Femur (tissue), 1 donor: ENCODE measurements at places on chromosomes 4 and X.

GRCh38 chrX:48689208-48689920, 5.8 kb downstream of the WAS start:
- DNase-seq: no peak

DNA sequence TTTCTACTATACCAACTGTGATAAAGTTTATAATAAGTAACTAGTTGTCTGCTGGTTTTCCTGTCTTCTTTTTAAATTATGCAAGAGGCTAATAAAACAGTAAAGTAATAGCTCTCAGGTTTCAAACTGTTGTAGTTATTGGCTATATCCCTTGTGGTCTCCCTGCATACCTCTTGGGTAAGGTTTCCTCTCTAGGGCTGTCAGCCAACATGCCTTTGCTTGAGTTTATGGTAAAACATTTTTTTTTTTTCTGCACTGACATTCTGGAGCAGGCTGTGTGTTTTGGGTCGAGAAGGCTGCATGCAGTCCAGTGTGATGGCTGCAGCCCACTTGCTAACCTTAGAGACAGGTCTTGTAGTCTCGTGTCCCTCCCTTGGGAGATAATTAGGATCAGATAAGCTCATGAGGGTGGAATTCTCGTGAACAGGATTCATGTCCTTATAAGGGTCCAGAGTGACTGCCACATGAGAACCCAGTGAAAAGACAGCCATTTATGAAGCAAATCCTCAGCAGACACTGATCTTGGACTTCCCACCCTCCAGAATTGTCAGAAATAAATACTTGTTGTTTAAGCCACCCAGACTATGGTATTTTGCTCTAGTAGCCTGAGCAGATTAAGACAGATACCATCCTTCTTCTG, 831.2 kb downstream of the CCSER1 start:
- no peak for DNase-seq

DNA sequence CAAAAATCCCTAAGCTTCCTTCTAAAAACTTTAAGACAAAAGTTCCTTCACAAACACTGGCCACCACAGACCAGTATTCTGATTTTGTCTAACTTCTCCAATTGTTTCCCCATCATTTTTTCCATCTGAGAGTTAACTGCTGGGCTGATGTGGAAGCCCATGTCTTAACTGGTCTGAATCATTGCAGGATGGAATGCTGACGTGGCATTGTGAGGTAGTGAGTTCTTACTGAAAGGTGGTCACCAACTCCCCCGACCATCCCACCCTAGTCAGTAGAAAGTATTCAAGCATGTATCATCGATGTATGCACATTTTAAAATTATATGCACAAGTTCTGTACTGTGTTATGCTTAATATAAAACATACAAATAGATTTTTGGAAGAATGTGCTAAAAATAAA, 99.1 kb upstream of the SMIM10 start:
- no peak for DNase-seq

- no peak for DNase-seq
Measured at GRCh38 chr4:1573830-1574459, 110.2 kb downstream of the FAM53A start.

DNA sequence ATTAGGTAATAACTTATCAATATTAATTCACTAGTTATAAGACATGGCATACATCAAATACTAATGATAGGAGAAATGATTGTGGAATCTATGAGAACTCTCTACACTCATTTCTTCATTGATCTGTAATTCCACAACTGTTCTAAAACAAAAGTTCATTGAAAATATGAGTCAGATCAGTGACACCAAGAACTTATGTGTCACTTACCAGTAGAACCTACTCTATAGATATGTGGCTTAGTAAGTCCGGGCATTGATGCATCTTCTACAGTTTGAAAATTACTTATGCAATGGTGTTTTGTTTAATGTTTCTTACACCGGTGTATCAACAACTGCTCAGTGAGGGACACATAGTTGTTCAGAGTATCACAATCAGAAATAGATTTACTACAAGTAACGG, 520.3 kb downstream of the ARAP2 start:
- no peak for DNase-seq

DNA sequence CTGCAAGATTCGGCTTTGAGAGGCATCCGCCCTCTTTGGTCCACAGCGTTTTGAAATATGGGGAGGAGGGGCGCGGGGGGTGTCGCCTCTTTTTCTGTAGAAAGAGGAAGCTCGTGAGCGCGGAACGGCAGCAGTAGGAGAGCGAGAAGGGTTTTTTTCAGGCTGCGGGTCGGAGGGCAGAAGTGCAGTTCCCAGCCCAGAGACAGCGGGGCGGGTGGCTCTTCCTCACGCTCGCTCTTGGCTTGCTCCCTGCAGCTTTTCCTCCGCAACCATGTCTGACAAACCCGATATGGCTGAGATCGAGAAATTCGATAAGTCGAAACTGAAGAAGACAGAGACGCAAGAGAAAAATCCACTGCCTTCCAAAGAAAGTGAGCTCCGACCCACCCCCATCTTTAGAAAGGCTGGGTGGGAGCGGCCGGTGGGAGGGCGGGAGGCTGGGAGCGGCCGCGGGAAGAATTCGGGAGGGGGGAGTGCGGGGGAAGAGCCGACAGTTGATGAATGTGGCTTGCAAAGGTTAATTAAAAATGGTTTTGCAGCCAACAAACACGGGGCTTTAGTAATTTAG, 1.2 kb downstream of the TMSB4X start:
- peak; percentile 72 for DNase-seq

DNA sequence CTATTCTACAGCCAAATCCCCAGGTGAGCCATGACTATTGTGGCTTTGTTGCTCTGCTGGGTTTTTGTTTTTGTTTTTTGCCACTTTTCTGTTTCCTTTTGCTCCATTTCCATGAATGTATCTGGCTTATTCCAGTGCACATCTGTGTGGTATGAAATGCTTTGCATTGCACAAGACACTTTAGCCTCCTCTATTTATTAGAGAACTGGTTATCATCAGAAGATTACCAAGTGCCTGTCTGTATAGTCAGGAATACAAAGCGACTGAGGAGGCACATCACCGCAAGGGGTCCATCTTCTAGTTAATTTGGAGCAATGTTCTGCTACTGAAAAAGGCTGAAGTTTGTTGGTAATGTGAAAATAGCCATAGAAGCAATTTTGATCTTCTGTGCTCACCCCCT, 120.8 kb downstream of the DCLK2 start:
- no peak for DNase-seq

- DNase-seq: no peak
Measured at GRCh38 chrX:109537324-109537665, 651 bp downstream of the NXT2 start.

GRCh38 chr4:57083090-57083489, 27.1 kb downstream of the IGFBP7 start:
- no peak for DNase-seq

- peak; percentile 78 for DNase-seq
Measured at GRCh38 chr4:153538487-153539357, 72.6 kb downstream of the TMEM131L start.

GRCh38 chr4:62402088-62402806, 1202.1 kb downstream of the ADGRL3 start:
- no peak for DNase-seq

DNA sequence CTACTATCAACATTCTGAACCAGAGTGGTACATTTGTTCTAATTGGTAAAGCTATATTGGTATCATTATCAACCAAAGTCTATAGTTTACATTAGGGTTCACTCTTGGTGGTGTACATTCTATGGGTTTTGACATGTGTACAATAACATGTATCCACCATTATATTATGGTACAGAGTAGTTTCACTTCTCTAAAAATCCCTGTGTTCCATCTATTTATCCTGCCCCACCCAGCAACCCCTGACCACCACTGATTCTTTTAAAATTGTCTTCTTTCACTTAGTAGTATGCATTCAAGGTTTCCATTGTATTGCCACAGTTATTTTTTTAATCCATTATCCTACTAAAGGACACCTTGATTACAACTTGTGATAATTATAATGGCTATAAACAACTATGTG, 15.3 kb upstream of the TMPRSS11D start:
- no peak for DNase-seq

- no peak for DNase-seq
Measured at GRCh38 chr4:141391293-141391692, 170.6 kb downstream of the ZNF330 start.

- DNase-seq: no peak
Measured at GRCh38 chrX:19647731-19648588, 132.7 kb upstream of the MAP3K15 start.

- no peak for DNase-seq
Measured at GRCh38 chrX:13404364-13404763, 84.5 kb upstream of the ATXN3L start.

- DNase-seq: no peak
Measured at GRCh38 chr4:139599594-139600374, 43.8 kb upstream of the SETD7 start.

- DNase-seq: no peak
Measured at GRCh38 chr4:14404730-14405129, 597.6 kb upstream of the CPEB2 start.

DNA sequence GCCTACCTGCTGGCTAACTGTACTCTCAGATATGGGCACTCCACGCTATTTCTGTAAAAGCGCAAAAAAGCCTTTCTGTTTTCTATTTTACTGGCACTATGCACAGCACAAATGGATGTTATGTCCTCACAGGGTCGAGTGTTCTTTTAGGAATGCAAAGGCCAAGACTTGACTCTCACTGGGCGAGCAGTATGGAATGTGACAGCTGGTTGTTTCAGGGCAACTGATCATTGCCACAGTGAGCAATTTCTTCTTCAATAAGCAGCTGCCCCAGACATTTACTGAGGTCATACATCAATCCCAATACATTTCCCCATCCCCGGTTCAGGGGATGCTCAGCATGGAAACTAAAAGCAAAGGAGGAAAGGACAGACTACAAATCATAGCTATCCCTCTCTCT, 58.2 kb downstream of the PDE5A start:
- DNase-seq: no peak

- DNase-seq: no peak
Measured at GRCh38 chr4:119027811-119028210, 107.8 kb upstream of the MYOZ2 start.

DNA sequence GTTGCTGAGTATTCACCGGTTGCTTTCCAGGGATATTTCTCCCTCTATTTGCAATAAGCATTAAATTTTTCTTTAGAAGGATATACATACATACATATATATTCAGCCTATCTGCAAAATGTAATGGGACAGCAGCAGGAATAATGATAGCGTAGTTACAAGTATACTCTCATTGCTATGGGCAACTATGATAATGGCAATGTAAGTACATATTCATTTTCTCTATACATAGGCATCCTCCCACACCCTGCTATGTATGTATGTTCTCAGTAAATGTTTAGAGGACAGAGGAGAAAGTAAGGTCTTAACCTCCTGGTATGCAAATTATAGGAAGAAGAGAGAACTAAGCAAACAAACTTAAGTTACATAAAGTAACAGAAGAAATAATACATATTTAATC, 19.7 kb upstream of the MAB21L2 start:
- DNase-seq: no peak

GRCh38 chr4:161577579-161578301, 586.1 kb downstream of the FSTL5 start:
- DNase-seq: no peak

DNA sequence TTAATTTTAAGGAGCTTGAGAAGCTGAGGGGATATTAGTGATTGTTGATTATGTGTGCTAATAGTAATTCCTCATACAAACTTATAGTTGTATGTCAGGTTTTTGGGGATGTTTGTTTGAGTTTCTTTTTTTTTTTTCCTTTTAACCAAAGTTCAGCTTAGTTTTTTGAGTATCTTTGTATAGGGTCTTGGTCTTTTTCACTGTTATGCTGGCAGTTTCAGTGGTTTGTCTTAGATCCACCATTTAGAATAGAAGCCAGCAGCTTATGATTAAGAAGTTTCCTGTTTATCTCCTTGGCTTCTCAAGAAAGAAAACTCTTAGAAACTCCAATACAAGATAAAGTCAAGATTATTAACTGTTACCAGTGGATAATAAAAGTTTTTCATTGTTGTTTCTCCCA, 16.1 kb downstream of the CPEB2 start:
- no peak for DNase-seq

DNA sequence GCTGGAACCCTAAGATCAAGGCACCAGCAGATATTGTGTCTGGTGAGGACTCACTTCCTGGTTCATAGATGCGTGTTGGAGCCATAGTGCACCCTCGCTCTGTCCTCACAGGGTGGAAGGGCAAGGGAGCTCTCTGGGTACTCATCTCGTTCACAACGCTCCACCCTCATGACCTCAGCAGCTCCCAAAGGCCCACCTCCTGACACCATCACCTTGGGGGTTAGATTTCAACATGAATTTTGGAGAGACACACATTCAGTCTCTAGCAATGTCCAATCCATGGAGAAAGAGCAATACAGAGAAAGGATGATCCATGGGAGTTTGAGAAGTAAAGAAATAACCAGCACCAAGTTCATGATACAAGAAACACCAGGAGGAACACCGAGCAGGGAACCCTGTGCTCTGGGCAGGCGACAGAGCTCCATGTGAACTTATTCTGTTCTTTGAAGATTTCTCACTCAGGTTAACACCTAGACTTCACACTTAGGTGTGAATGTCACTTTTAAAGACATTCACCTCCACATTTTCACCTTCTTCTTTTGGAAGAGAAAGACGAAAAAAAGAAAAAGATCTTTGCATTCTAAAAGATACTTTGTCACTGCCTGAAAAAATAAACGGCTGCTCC, 171.8 kb upstream of the FAM9B start:
- DNase-seq: no peak

- DNase-seq: peak; percentile 93
Measured at GRCh38 chr4:176320340-176320975, 692 bp downstream of the SPCS3 start.

DNA sequence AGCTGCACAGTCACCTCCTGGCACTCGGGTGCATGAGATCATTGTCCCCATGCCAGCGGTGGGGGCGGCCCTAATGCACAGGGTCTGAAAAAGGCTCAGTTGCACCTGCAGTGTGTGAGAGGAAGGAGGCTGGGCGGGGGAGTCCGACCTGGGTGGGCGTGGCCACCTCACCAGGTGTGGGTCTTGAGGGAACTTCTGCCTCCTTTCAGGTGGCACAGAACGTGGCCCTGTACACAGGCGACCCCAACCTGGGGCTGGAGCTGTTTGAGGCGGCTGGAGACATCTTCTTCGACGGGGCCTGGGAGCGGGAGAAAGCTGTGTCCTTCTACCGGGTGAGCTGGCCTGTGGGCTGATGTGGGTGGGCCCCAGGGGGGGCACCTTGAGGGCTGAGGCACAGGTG, 34.3 kb upstream of the HTRA3 start:
- DNase-seq: no peak

DNA sequence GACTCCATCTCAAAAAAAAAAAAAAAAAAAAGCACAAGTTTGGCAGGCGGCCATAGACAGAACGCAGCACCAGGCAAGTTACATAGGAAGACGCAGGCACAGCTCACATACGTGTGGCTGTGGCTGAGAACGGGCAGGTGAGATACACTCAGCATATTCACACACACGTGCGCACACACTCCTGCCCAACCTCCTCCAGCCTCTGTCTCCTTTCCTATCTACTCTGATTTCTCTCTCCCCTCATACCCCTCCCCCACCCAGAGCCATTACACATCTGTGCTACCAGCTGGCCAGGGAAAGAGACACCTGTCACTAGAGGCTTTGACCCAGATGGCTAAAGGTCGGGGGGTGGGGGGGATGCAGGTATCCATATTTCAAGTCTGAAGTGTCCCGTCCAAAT, 2.2 kb upstream of the SLC38A5 start:
- no peak for DNase-seq
